ENCODE measurements at places on chromosomes 4 and X. TPM values are rescaled to one million over a fixed set of nuclear protein-coding genes. Genes with fewer than 3 reads are reported as not detected.
A peak's percentile ranks its signal among the peaks of the same experiment; 100 is the strongest.

DNA sequence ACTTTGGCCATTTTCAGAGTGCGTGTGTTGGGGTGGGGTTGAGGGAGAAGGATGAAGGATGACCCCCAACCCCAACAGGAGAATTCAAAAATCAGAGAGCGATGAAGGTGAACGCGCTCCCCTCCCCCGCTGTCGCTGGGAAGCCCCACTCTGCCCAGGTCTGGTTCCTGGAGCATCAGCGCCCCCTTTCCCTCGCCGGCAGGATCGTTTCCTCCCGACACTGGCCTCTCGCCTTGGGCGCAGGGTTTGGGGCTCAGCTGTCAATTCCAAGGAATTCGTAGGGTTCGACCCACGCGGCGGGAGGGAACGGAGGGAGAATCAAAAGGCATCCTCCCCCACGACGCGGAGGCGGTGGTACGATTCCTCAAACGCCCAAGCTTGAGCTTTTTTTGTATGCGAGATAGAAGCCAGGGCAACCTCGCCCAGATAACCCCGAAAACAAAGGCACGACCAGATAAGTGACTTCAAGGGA is 1.0 kb upstream of the PDGFRA start:
- peak; percentile 83 for DNase-seq

DNA sequence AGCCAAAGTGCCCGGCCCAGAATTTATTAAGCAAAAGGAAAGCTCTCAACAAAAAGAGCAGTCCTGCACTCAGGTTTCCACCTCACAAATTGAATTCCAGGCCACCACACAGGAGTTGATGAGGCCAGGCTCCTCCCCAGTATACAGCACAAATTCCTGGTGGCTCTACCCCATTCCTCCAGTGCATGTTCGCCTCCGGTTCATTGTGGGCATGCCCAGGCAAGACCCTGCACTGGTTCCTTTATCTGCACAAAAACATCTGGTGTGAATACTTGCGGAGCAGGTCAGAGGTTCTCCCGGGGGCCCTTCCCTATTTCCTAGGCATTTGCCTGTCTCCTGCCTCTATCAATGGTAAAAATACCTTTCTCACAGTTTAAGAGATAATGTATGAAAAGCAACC is 195.2 kb upstream of the ANXA10 start:
- no peak for DNase-seq

GRCh38 chr4:153027866-153028265 is 91.7 kb downstream of the FHDC1 start:
- DNase-seq: no peak

POF1B gene
- 1.2 TPM for total RNA-seq

TMPRSS11A gene
- not detected for total RNA-seq

GRCh38 chr4:166435449-166435848 is 562.4 kb downstream of the TLL1 start:
- no peak for DNase-seq

- DNase-seq: no peak
These were observed 3.3 kb upstream of the NKX3-2 start for GRCh38 chr4:13547485-13548041.

DNA sequence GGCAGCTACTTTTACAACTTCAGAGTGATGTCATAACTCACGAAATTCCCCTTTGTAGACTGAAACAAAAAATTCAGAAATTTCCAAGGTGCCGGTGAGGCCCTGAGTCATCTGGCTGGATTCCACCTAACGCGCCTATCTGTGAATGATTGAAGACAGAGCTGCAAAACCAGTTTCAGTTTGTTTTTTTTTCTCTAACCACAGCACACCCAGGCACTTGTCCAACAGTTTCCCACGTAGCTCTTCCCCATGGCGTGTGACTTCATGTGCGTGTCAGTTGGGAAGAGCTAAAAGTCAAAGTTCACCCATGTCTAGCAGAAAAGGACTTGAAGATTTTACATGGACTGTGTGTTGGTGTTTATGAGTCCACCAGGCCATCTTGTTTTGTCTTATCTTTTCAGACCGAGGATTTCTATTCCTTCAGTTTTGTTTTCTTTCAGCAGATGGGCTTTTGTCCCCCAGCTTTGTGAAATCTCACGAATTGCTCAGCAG is 16.4 kb downstream of the TCEANC start:
- DNase-seq: peak; percentile 45

HMGN5 gene
- total RNA-seq: 1.8 TPM

HPGDS gene
- total RNA-seq: 3.3 TPM

DNA sequence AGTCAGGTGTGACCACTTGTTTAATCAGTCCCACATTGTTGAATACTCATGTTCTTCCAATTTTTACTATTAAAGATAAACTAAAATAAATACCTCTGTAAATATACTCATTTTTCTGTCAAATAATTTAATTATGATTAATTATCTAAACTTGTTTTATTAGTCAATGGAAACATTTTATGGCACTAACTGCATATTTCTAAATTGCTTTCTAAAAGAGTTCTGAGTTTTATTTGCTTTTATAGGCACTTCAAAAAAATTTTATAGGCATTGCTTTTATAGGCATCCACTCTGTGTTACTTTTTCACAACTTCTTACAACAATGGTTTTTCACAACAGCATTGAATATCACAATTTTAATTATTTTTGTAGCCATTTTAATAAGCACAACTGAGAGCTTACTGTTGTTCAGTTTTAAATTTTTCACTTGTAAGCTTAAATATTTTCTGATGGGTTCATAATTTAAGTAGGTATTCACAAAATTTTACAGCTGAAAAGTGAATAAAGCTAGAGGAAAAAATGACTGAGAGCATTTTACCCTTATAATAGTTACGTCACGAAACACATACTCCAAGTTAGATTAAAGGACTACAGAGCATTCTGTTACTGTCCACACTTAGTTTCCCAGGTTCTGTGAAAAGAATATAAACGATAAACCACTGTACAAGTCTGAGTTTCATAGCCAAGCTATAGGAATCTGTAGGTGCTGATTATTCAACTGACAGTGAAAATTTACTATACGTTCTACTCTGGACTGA is 140.8 kb upstream of the ETNPPL start:
- no peak for DNase-seq

DNA sequence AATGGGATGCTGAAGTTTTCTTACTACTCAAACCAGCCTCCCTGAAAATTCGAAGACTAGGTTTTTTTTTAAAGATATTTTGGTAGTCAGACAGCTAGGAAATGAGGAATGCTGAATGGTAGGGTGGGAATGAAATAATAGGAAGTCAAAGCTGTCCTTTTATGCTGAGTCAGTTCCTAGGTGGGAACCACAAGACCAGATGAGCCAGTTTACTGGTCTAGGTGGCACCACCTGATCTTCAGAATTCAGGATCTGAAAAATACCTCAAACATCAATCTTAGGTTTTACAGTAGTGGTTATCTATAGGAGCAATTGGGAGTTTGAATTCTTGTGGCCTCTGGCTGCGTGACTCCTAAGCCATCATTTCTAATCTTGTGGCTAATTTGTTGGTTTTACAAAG is 183.1 kb upstream of the GALNT7 start:
- DNase-seq: no peak

SLC9B1 gene
- 0.65 TPM for total RNA-seq

- no peak for DNase-seq
These were observed 55.6 kb downstream of the RHOXF2B start for GRCh38 chrX:120021927-120022326.

DNA sequence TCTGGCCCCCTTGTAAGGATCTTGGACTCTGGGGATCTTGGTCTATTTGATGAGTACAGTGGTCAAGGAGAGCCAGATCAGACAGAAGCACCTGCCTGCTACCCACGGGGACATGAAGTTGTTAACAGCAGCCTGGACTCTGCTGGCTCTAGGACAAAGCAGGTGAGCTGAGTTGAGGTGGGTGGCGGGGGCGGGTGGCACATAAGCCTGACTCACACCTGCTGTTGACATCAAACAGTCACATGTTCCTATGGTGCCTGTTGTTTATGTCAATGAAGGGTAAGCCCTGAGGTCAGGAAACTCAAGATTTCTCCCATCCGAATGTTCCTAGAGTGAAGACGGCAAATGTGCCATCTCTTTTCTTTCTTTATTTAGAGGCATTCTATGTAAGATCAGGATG is 50.1 kb upstream of the CLNK start:
- no peak for DNase-seq

DNA sequence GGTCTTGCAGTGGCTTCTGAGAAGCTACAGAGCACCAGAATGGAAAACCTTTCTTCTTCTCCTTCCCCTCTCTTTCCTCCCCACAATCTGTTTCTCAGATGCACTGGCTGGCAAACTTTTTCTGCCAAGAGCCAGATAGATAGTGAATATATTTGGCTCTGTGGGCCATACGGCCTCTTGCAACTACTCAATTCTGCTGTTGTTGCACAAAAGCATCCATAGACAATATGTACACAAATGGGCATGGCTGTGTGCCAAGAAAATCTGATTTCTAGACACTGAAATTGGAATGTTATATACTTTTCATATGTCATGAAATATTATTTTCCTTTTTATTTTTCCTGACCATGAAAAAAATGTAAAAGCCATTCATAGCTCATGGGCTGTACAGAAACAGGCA is 3.1 kb downstream of the PHEX start:
- DNase-seq: no peak

TMPRSS11E gene
- not detected for total RNA-seq

- no peak for DNase-seq
These were observed 43.0 kb downstream of the SEPSECS start for GRCh38 chr4:25117274-25117673.

DNA sequence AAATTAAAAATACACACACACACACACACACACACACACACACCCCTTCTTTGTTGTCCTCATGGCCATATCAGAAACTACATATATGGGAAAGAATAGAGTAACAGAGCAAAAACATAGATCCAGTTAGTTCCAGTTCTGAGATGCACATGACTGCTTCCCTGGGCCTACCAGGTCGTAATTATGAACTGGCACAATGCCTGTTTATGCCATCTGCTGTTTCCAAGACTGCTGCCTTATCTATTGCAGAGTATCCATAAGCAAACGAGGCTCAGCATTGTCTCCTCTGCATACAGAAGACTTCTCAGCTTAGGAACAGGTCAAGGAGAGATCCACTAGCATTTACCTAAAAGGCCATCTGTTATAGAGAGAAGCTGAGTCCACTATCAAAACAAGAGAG is 789.0 kb downstream of the TECRL start:
- DNase-seq: no peak

CENPE gene
- total RNA-seq: 0.40 TPM

DNA sequence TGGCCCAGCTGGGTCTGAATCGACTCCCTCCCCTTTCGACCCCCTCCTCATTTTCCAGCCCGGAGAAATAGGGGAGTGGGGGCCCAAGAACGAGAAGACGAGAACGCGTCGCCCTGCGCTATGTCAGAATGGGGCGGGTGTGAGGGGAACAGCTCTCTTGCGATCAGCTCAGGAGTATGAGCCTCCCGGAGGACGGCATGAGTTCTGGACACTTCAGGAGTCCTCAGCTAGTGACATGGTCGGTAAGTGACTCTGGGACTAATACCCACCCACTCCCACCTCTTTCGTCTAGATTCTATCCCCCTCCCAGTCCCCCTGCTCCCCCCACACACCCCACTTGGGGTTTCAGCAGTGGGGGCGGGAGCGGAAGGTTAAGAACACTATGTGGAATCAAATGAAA is 944 bp downstream of the KLF8 start:
- no peak for DNase-seq

DNA sequence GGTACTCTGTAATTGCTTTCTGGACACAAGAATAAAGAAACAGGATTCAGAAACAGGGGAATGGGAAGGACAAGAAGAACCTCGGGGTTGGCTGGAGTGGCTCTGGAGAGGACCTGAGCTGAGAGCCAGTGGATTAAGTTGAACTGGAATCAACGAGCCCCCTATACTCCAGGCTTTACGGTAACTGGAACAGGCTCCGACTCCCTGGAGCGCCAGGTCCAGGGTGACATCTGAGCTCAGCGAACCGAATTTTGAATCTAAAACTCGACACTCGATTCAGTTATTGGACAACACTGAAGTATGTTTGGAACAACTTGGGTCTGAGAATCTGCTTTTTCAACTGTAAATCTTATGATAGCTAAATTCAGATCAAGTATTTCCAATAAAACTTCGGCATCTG is 23.9 kb downstream of the HMX1 start:
- DNase-seq: no peak

- DNase-seq: no peak
These were observed 248.1 kb downstream of the C4orf33 start for GRCh38 chr4:129344058-129344457.

DNA sequence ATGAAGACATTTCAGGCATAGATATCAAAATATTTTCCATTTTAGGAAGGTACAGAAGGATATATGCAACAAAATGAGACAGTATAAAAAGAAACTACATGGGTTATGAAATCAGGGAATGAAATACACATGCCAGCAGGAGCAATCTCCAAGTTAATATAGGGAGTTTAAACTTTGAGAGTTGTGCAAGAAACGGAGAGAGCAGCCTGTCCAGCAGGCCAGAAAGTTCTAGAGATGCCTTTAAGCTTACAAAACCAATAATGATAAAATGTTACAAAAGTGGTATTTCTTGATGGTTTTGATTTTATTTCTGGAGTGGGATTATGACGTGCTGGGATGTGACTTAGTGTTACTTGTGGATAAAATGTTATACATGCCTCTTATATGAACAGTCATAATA is 2047.9 kb downstream of the ARAP2 start:
- no peak for DNase-seq

GRCh38 chr4:142407596-142407995 is 438.5 kb downstream of the INPP4B start:
- no peak for DNase-seq

GRCh38 chr4:56653461-56654237 is 27.4 kb downstream of the HOPX start:
- no peak for DNase-seq

LDB2 gene
- total RNA-seq: 18.5 TPM

DNA sequence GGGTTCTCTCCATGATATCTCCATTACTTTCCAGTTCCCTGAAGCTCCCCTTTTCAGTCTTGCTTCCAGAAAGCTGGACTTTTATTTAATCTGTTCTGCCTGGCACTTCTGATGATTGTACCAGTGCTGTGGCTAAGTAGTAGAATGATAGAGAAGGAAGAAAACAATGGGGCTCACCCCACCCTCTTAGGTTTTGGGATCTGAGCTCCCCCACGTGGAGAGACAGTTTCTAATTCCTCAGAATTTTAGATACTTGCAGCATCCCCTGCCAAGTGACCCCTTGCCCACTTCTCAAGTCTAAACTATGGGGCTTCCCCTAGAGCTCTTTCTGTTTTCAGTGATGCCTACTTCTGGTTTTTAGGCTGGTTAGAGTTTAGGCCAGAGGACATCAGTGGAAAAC is 73.9 kb downstream of the GC start:
- DNase-seq: no peak

GRCh38 chr4:119314356-119314755 is 7.6 kb downstream of the FABP2 start:
- DNase-seq: no peak

Measured in Right ventricle myocardium superior (tissue), 1 donor.